Activated naive CD4-positive, alpha-beta T cell treated with anti-CD3 and anti-CD28 coated beads, Interleukin-2, amount 50 U/mL, for 16 hours (primary cell): ENCODE measurements at places on chromosomes 16 and 17.

GRCh38 chr17:32713081-32713480 is 163.8 kb downstream of the MYO1D start:
- DNase-seq = no peak

DNA sequence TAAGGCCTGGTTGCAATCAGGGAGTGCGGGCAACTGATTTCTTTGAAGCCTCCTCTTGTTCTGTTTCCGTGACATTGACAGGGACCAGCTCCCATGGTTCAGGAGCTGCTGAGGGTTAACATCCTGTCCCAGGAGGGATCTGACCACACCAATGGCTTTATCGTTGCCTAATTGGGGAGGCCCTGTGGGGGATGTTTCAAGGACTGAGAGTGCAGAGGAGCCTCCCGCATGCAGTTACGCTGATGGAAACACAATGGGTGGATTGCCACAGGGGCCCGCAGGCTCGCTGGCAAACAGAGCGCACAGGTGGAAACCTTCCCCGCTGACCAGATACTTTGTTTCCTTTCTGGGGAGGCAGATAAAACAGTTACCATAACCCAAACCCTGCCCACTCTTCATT is 23.8 kb upstream of the ABCC1 start:
- no peak for DNase-seq

DNA sequence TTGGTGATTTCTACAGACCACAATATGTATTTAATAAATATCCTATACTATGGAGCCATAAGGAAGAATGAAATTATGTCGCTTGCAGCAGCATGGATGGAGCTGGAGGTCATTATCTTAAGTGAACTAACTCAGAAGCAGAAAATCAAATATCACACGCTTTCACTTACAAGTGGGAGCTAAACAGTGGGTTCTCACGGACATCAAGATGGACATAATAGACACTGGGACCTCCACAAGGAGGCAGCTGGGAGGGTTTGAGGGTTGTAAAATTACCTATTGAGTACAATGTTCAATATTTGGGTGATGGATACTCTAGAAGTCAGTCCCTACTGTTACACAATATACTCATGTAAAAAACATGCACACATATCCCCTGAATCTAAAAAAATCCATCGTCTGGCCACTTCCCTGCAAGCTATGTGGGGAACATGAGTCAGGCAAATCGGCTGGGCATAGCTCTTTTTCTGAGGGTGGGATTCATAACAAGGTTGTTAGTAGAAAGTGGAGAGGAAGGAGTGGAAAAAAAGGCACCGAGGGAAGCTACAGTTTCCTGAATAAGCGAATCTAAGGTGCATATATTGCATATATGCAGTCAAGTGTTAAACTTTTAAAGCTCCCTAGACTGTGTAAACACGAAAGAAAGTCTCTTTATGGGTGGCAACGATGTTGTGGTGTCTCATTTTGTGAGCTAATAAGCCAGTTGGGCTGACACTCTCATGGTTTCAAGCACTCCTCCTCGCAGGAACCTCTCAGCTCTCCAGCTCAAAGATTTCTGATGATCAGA is 135.2 kb upstream of the CPHXL start:
- no peak for DNase-seq

DNA sequence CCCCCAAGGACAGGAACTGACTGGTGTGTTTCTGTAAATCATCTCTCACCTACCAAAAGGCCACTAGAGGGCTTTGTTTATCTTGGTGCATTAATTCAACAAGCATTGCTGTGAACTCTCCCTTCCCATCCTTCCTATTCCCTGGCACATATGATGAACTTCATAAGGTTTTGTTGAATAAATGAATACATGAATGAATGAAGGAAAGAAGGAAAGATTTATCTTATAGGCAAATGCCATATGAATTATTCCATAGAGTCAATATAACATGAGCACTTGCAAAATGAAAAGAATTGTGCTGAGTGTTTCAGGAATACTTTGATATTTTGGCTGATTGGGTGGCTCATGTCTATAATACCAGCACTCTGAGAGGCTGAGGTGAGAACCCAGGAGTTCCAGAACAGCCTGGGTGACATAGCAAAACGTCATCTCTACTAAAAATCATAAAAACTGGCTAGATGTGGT is 4.3 kb downstream of the SPDYE4 start:
- DNase-seq = no peak

GRCh38 chr16:84193480-84193879 is 2.5 kb downstream of the ADAD2 start:
- DNase-seq = no peak

- no peak for DNase-seq
Observed at GRCh38 chr17:72534776-72535175, 414.0 kb downstream of the SOX9 start.

- DNase-seq = no peak
Observed at GRCh38 chr16:88423448-88423850, 29.6 kb upstream of the ZFPM1 start.

- no peak for DNase-seq
Observed at GRCh38 chr17:27455236-27455913, 873 bp upstream of the KSR1 start.

GRCh38 chr16:69494991-69495392 is 70.6 kb downstream of the CYB5B start:
- DNase-seq = peak; percentile 20

DNA sequence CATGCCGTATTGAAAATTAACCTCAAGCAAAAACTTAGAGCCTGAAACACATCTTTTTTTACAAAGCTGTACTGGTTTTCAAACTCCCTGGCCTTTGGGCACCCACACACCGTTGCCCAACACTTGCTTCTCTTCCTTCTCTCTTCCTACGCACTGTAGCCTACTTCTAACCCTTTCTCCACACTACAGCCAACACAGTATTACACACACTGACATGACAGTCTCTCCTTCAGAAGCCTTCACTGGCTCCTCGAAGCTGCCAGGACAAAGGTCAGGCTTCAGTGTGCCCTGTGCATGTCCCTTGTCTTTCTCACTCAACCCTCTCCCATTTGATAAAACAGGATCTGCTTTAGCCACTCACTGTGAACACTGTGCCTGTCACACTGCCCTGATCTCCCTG is 8.0 kb downstream of the FANCA start:
- no peak for DNase-seq

DNA sequence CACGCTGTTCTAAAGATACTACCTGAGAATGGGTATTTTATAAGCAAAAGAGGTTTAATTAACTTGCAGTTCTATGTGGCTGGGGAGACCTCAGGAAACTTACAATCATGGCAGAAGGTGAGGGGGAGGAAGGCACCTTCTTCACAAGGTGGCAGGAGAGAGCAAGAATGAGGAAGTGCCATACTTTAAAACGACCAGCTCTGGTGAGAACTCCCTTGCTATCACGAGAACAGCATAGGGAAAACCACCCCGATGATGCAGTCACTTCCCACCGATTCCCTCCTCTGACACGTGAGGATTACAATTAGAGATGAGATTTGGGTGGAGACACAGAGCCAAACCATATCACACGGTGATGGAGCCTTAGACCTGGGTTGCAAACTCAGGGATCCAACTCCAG is 317.5 kb upstream of the EEF2KMT start:
- DNase-seq = no peak

DNA sequence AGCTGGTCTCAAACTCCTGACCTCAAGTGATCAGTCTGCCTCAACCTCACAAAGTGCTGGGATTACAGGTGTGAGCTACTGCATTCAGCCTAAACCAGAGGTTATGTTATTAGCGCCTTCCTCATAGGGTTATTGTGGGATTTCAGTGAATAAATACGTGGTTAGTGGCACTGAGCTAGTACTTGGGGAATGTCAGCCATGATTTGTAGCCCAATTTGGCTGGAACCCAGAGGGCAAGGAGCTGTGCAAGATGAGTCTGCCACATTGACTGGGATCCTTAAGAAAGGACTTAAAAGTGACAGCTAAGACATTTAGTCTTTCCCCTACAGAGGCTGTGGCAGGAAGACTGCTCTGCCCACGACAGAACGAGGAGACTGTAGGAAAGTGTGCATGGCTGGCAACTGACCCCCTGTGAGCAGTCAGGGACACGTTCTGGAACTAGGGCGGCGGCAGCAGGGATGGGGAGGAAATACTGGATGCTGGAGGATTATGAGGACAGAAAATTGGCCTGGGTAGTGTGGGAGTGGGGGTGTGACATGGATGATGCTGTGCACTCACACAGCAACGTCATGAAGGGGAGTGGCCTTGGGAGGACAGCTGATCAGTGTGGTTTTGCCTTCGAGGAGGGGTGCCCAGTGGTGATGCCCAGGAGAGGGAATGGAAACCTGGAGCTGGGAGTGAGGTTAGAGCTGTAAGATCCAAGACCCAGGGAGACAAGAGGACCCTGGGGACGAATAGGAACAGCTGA is 14.6 kb downstream of the ATP5PD start:
- DNase-seq = peak; percentile 61

DNA sequence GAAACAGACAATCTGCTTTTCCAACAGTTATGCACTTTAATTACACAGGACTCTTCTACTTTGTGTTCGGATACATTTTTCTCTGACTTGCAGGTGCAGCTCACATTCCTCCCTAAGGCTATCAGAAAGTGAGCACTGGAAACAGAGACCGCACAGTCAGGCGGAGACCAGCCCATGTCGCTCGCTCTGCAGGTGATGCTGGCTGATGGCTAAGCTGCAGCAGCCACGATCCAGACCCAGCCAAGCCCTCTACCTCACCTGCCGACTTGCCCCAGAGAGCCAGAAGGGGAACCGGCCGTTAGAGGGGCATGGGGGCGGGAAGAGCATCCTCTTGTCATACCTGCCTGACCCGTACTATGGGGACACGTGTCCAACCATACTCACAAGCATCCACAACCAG is 33.8 kb downstream of the MAP1LC3B start:
- DNase-seq = no peak

- no peak for DNase-seq
Observed at GRCh38 chr17:65220732-65221131, 83.6 kb downstream of the RGS9 start.

DNA sequence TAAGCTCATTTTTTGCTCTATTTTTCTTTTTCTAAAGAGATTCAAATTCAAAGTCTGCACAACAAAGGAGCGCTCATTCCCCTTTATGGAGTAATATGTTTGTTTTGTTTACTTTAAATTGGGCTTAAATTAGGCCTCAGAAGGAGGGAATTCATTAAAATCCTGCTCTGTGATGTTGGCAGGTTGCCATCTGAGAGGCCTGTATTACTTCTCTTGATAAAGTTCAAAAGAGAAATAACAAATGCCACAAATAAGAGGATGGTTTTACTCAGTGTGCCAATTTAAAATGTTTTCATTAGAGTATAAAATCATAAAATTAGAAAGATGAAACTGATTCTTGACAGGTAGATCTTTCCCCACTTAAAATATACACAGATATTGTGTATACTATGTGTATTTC is 54.5 kb upstream of the HLF start:
- no peak for DNase-seq

DNA sequence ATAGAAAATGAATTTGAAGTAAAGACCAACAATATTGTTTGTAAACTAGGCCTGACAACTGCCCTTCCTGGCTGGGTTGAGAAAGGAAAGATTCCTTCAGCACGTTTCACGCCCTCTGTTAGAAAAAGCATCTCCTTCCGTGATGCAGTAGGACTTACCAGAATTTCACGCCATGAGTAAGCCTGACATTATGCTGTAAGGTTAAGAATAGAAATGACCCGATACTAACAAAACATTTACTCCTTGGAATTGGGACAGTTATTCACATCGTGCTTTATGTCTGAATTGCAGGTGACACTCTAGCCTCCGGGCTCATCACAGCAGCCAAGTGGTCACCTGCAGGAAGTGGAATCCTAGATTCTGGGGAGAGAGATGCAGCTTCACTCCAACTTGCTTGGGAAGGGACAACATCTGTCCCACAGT is 17.5 kb downstream of the MARCHF10 start:
- DNase-seq = no peak

DNA sequence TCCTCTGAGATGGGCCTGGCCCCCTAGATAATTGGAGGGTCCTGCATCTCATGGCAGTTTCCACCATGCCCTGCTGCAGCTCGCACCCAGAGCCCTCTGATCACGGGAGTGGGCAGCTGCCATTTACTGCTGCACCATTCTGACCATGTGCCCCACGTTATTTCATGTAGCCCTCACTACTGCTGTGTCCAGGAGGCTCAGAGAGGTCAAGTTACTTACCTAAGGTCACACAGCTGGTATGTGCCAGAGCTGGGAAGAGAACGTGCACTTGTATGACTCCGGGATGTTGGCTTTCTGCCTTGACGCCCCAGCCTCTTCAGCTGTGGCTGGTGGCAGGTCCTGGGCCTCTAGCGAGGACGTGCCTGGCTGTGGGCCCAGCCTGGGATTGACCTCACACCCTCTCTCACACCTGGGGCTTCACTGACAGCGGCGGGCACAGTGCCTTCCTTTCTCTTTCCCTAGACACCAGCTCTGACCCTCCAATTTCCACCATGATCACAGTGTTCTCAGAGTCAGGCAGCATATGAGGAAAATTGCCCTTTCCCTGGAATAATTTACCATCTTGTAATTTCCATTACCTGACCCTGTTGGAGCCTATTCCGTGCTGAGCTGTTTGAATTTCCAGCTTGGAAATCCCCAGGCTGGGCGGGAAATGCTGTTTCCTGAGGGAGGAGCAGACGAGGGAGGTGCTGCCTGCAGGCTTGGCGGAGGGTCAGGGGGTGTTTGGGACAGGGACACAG is 18.5 kb upstream of the DOC2B start:
- DNase-seq = peak; percentile 7

DNA sequence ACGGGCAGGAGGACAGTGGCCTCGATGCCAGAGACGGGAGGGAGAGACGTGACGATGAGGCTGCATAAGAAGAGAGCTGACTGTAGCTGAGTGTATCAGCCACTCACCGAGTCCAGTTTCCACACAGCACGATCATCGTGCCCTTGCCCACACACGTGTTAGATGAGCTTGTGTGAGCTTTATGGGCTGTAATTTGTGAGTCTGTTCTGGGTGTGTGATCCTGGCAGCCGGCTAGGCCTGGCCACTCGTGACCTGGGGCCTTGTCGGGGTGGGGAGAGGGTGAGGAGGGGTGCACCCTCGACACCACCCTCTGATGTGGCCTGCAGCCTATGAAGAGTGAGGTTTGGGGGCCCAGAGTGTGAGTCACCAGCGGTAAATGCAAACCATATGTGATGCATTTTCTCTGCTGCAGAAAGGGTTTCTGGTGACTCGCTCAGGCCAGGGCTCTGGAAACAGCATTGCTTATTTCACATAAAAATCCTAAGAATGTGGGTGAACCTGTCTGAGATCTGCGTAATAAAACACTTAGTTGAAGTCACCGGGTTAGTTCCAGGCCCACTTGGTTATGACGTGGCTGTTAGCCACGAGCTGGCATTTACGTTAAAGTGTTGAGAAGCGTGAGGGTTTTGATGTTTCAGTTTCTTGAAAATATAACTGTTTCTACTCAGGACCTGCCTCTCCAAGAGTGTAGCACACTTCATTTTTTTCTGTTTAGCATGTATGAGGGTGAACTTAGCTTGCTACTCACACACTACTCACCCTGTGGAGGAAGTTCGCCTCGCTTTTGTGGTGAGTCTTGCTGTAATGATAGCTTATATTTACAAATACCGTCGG is 4.2 kb downstream of the METRNL start:
- DNase-seq = no peak

GRCh38 chr16:31216422-31217135 is at the start of gene PYDC1:
Gene PYDC1, minus strand, starts transcription at chr16:31217135. Its CDS starts 107 bp downstream, at chr16:31217028.
- DNase-seq = peak; percentile 26

DNA sequence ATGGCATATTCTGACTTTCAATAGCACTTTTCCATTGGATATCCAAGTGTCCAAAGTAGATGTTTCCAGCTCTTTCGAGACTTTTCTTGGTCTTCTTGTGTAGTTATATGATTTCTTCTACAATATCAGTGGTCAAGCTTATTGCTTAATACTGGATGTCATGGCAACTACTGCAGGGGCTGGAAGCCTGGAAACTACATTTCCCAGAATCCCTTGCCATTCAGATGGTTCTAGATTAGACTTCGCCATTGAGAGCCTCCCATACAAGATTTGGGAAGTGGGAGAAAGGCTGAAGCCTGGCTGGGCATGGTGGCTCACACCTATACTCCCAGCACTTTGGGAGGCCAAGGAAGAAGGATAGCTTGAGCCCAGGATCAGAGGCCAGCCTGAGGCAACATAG is 153.6 kb downstream of the C16orf95 start:
- no peak for DNase-seq
